ENCODE measurements at places on chromosomes 5 and 9.

- DNase-seq = no peak
Measured at GRCh38 chr5:59099270-59099994, 516.6 kb downstream of the RAB3C start.

GRCh38 chr9:103014242-103014641 lies 19.1 kb downstream of the CYLC2 start:
- DNase-seq = no peak

- DNase-seq = no peak
Measured at GRCh38 chr9:96777426-96777864, 442 bp downstream of the ZNF510 start.

DNA sequence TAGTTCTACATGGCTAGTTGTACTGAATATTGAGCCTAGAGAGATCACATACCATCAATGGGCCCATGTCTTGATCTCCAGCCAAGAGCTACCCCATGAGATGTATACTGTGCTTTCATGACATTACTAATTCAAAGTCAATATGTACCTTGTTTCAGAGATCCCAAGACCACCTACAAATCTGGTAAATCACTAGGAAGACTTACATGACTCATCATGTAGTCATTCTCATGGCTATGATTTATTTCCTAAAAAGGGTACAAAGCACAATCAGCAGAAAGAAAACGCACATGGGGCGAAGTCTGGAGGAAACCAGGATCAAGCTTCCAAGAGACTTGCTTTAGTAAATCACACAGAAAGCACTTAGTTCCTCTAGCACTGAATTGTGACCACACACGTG lies 103.0 kb downstream of the PCSK5 start:
- DNase-seq = no peak

DNA sequence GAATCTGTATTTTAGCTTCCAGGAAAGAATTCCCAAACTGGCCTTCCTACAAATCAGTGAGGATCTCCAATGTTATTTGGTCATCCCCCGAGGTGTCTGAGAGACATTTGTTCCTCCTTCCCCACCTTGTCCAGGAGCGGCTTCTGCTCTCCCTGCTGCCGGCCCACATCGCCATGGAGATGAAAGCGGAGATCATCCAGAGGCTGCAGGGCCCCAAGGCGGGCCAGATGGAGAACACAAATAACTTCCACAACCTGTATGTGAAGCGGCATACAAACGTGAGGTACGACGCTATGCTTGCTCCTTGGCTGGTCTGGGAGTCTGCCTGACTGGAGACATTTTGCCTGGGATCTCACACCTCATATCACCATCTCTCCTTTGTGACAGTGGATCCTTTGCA lies 160.4 kb downstream of the CFAP90 start:
- no peak for DNase-seq

DNA sequence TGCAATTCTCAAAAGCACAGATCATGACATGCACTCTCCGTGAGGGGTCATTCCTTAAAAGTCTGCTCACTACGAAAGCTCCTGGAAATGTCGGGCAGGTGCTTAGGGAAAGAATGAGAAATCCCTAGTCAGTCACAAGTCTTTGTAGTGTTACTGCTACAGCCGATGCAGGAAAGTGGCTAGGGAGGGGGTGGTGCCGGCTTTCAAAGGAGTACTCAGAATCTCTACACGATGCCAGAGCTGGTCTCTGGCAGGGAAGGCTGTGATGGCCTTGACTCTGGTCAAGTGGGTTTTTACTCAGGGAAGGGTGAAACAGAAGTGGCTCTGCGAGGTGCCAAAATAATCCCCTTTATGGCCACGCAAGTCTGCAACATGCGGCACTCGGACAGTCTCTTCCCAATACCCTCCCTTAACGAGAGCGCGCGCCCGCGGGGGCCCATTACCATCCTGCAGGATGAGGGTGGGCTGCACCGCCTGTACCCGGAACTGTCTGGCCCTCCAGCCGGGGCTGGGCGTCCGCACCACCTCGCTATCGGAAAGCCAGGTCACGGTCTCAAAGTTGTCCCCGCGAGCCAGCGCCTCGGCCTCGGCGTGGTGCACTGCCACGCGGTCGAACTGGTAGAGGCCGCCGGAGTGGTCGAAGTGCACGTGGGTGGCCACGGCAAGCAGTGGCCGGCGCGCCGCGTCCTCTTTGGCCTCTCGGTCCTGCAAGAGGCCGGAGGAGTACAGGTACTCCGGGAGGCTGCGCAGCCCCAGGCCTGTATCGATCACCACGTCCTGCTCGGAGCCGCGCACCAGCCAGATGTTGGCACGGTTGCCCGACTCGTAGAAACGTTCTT lies 956 bp downstream of the MBLAC2 start:
- peak; percentile 63 for DNase-seq

DNA sequence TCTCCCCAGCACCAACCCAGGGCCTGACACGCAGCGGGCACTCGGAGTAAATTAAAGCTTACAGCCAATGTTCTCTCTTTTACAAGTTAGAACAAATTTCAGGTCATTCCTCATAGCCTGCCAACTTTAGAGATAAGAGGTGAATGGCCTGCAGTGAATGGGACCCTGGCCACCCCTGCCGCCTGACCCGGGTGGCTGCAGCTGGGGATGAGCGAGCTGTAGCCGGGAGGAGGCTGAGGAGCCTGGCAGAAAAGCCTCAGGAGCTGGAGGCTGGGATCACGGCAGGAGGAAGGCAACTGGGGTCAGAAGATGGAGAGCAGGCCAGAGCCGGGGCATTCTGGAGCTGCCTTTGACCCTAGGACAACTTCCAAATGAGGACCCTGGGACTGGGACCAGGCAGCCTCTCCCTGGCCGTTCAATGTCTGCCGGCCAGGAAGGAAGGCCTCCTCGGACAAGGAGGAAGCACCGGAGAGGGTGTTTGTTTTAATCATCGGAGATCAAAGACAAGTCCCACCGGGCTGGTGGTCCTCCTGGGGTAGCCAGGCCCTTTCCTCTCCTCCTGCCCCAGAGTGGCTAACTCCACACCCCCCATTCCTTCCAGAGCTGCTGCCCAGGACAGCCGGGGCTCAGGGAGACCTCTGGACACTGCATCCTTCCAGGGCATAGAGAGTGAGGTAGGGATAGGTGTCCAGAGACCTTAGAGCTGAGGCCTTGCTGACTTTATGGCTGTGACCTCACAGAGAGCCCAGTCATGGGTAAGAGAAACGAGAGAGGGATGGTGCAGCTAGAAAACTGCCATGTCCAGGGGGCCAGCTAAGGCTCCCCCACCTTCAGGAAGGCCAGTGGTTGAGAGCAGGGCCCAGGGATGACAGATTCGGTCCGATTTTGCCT lies 87.3 kb upstream of the LMX1B start:
- no peak for DNase-seq

DNA sequence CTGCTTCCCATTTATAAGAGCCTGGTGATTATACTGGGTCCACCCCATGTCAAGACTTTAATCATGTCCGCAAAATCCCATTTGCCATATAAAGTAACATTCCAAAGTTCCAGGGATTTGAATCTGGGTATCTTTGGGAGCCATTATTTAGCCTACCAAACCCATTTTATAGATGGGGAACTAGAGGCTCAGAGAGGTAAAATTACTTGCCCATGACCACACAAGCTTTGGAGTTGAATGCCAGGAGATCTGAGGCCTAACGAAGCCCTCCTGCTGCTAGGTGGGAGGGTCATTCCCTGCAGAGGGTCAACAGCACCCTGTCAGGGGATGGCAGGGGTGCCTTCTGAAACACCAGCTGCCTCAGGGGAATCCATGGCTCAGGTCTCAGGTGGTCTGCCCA lies 13.0 kb upstream of the AKNA start:
- DNase-seq = no peak

DNA sequence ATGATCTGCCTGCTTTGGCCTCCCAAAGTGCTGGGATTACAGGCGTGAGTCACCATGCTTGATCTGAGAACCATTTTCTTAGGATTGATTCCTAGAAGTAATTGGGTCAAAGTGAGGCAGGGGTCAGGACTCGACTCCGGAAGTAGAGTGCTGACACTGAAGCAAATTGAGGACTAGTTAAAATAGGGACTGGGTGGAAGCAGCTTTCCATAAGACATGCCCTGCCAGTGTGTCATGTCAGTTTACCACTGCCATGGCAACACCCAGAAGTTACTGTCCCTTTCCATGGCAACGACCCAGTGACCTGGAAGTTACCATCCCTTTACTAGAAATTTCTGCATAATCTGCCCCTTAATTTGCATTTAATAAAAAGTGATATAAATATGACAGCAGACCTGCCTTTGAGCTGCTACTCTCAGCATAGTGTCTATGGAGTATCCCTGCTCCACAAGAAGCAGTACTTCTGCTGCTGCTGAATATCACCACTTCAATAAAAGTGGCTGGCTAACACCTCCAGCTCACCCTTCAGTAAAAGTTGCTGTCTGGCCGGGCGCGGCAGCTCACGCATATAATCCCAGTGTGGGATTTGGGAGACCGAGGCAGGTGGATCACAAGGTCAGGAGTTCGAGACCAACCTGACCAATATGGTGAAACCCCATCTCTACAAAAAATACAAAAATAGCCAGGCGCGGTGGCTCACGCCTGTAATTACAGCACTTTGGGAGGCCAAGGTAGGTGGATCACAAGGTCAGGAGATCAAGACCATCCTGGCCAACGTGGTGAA lies 47.8 kb upstream of the JADE2 start:
- DNase-seq = no peak

GRCh38 chr5:53963958-53964357 lies 346.4 kb downstream of the ARL15 start:
- no peak for DNase-seq

DNA sequence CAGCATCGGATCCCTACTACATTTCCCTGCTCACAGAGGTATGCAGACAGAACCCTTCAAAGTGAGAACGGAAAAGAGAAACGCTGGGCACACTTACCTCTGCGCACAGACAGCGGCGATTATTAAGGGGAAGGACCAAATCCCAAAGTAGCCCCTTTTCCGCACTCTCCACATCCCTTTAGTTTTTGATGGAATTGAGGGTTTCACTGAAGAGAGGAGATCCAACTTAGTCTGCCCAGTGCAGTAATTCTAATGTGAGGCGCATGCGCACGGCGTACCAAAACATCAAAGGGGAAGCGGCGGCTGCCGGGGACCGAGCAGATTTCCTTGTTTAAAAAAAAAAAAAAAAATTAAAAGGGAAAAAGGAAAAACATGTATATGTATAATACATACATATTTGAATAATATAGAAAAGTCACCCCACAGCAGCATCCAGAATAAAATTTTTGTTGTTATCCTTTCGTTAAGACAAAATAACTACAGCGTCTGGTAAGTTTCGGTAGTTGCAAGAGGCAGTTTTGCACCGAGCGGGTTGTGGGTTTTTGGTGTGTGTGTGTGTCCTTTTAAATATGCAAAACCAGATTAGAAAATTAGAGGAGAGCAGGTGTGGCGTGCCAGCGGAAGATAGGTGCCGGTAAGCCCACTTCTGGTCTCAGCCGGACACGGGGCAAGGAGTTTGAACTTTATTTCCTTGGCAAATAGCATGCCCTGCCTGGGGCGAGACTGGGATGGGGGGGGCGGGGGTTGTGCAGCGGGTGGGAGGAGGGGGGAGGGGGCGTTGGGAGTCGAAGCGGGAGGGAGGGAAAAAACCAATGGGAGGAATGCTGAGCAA lies at the start of gene GABRB2:
GABRB2 (minus strand) TSS at position 256 of the 832 bp plus-strand sequence; CDS start at position 174, 82 bp downstream.
- DNase-seq = peak; percentile 62

DNA sequence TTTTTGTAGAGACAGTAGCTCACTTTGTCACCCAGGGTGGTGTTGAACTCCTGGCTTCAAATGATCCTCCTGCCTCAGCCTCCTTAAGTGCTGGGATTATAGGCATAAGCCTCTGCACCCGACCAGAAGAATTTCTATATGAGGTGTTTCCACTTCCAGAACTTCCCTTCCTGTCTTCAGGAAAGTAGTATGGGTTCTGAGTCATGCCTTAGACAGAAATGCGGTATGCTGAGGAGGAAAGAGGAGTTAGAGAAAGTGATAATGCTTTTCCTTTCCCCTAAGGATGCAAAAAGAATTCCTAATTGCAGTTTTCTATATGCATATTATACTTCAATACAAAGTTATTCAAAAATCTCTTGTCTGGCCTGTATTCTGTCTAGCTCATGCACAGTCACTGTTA lies 16.4 kb upstream of the ADAMTSL1 start:
- no peak for DNase-seq

GRCh38 chr5:68476854-68477253 lies 261.3 kb downstream of the PIK3R1 start:
- DNase-seq = no peak

- DNase-seq = no peak
Measured at GRCh38 chr9:38025166-38025565, 43.9 kb downstream of the SHB start.

Measured in hippocampal formation (tissue), 2 donors.